ENCODE measurements at places on chromosomes 12 and 14.

GRCh38 chr14:58772794-58773620 lies 135.2 kb downstream of the DACT1 start:
- no peak for DNase-seq

- DNase-seq, result peak; percentile 67
Measured at GRCh38 chr14:91315844-91316267, 71.4 kb upstream of the GPR68 start.

DNA sequence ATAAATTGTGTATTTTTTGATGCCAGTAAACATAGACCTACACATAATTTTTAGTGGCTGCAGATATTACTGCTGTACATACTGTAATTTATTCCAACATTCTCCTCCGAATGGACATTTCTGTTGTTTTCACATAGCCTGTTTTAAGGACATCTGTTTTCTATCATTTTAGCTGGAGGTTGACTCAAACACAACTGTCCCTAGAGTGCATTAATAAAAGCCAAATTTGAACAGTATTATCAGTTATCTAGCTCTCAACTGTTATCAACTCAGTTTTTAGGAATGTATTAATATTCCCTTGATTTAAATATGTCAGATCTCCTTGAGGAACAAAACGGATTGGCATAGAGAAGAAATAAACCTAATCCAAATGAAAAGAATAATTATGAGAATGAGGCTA lies 17.2 kb upstream of the PIWIL1 start:
- no peak for DNase-seq

DNA sequence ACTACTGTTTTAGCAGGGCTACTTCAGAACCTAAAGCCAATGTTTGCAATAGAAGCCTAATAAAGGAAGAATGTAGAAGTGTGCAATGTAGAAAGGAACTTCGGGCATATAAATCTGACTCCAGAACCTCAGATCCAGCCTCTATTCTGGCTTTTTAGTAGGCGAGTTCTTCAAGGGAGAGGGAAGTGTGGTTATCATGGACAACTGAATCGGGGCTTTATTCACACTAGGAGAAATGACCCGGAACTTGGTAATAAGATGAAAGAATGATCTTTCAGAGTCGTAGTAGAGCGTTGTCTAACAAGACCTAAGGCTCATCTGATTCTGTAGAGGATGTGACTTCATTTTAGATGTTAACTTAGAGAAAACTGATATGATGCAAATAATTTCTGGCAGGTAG lies 72.9 kb downstream of the CRADD start:
- DNase-seq, result no peak

GRCh38 chr12:54526812-54527630 lies 22.4 kb upstream of the PDE1B start:
- DNase-seq, result no peak

DNA sequence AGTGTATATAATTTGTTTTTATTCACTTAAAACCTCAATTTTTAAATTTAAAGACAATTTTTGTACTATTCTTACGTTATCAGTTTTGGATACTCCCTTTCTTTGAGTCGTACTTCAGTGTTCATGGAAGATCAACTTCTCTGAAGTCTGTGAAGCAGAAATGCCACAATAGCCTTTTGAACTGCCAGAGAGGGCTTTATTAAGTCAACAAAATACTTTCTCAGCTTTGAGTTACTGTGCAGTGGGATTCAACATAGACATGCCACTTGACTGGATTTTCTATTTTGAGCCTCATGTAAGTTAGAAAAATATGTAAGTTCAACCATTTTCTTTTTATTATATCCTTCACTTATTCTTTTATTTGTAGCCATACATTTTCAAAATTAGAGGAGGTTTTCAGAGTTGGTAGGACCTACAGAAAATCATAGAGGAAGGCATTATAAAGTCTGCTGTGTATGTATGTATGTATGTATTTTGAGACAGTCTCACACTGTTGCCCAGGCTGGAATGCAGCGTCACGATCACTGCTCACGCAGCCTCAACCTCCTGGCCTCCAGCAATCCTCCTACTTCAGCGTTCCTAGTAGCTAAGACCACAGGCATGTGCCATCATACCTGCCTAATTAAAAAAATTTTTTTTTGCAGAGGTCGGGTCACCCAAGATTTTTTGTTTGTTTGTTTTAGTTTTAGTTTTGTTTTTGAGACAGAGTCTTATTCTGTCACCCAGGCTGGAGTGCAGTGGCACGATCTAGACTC lies 31.3 kb upstream of the BCAT1 start:
- no peak for DNase-seq

GRCh38 chr12:43694879-43695278 lies 63.7 kb downstream of the PUS7L start:
- no peak for DNase-seq

- peak; percentile 30 for DNase-seq
Measured at GRCh38 chr12:2783936-2784600, 10.7 kb upstream of the FKBP4 start.

GRCh38 chr14:97061198-97061597 lies 264.0 kb downstream of the VRK1 start:
- no peak for DNase-seq

DNA sequence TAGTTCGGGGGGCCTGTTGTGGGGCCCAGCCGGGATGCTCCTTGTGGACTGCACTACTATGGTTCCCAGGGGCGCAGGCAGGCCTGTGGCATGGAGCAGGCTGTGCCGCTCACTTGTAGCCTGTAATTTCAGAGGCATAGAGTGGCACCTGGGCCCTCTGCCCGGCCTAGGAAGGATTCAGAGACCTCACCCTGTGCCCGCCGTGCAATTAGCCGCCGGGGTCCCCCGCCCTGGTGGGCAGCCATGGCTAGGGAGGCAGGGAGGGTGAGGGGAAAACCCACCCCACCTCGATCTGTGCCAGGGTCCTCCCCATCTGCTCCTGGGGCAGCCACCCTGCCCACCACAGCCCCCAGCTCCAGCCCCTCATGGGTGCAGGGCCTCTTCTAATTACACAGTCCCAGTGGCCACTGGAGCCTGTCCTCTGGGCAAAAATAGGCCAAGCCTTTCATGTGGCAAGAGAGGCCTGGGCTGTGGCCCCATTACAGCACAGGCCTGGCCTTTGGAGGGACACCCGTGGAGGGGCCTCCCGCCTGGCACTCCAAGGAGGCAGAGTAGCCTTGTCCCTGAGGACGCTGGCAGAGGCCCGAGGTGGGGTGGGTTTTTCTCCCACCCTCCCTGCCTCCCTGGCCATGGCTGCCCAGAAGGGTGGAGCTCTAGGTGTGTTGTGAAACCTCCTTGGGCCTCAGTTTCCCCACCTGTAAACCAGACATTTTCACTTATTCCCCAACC lies 5.3 kb upstream of the TMEM119 start:
- no peak for DNase-seq

GRCh38 chr12:65881348-65881961 lies 57.2 kb downstream of the HMGA2 start:
- DNase-seq, result no peak

- DNase-seq, result peak; percentile 45
Measured at GRCh38 chr12:54981796-54982195, 2.8 kb downstream of the TESPA1 start.

DNA sequence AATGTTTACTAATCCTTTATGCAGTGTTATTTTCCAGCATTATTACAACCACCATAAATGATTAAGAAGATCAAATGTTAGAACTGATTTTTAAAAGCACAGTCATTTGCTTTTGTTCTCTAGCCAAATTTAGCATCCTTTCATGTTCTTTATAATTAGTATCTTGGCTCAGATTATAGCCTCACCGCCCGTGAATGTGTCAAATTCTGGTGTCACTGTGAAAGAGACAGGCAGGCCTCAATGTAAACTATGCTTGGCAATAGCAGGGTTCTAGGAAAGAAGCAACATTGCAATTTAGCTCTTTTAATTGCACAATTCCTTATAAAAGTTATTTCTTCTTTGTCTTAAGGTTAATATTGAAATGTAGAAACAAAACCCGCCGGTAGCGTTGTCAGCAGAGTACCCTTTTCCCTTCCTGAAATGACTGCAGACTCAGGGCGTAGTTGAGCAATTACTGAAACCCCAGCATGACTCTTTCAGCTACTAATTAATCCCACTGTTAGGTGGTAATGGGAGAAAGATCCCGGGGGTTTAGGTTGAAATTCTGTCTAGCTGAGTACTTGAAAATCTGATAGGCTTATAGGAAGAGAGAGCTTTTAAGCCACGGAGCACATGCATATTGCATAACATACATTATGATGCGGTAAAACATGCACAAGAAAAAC lies 1600.5 kb upstream of the SEL1L start:
- no peak for DNase-seq

DNA sequence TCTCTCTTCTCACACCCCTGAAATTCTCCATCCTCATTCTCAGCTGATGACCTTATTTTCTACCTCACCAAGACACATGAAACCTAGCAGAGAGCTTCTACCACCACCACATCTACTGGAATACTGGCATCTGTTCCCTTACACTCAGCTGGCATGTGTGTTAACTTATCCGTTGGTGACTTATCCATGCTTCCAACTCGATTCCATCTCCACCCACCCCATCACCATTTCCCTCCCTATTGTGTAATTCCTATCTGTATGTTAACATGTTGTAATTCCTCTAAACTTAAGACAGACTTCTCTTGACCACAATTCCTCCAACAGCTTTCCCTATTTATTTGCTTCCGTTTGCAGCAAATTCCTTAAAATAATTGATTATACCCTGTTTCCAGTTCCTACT lies 15.4 kb downstream of the C1S start:
- no peak for DNase-seq

DNA sequence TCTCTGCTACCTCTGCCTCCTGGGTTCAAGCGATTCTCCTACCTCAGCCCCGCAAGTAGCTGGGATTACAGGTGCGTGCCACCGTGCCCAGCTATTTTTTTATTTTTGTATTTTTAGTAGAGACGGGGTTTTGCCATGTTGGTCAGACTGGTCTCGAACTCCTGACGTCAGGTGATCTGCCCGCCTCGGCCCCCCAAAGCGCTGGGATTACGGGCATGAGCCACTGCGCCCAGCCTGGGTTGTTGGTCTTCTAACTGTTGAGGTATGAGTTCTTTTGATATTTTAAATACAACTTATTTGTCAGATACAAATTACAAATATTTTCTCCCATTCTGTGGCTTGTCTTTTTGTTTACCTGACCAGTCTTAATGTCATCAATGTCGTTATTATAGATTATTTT lies 95.9 kb downstream of the PCNX1 start:
- DNase-seq, result no peak

Measured in stimulated activated CD4-positive, alpha-beta T cell treated with anti-CD3 and anti-CD28 coated beads, Interleukin-2, amount 100 ng/mL, for 4 hours (primary cell).